ENCODE measurements at places on chromosomes 1 and 21.

DNA sequence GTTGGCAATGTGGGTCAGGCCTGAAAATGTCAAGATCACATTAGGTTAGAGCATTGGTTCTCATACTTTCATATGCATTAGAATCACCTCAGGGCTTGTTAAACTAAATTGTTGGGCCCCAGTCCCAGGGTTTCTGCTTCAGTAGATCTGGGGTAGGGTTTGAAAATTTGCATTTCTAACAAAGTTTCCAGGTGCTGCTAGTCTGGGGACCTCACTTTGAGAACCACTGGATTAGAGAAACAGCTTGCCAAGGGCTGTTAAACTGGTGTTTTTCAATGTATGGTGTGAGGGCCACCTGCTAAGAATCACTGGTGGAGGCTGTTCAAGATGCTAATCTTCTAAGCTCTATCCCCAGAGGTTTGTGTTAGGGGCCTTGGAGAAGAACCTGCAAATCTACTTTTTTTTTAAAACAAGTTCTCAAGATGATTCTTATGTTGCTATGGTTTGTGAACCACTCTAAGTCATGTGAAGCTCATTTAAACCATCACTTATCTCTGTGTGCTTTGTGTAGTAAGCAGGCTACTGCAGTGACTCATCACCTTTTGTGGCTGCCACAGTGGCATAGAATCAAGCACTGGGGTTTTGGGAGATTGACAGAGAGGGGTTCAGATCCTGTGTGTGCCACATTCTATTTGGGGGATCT lies 152.2 kb downstream of the S1PR1 start:
- no peak for DNase-seq

- no peak for DNase-seq
Observed at GRCh38 chr1:228508840-228509415, 21.7 kb downstream of the RNF187 start.

GRCh38 chr1:54229281-54229891 lies 29.4 kb downstream of the MRPL37 start:
- no peak for DNase-seq

DNA sequence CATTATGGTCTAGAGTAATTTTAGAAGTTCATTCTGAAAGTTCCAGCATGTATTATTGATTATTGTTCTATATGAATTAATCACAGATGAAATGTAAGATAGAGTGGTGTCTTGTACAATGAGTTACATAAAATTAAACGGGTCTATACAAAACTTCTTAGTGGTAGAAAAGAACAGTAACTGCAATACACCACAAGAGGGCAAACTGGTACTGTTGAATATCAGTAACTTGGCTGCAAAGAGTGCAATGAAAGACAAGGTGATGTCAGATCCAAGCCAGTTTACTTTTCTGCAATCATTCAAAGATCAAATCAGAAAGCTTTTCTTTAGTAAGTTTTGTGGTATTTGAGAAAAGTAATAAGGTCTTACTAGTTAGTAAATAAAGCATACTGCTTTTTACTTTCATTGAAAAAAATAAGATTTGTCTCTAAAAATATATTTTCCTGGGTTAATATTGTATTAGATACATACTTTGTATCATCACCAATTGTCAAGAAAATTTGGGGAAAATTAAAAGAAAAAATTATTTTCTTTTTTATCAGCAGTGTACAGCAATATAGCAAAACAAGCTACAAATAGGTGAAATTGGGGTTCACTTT lies 66.4 kb upstream of the BTG3 start:
- DNase-seq: no peak

- no peak for DNase-seq
Observed at GRCh38 chr1:227378871-227379554, 60.7 kb upstream of the CDC42BPA start.

DNA sequence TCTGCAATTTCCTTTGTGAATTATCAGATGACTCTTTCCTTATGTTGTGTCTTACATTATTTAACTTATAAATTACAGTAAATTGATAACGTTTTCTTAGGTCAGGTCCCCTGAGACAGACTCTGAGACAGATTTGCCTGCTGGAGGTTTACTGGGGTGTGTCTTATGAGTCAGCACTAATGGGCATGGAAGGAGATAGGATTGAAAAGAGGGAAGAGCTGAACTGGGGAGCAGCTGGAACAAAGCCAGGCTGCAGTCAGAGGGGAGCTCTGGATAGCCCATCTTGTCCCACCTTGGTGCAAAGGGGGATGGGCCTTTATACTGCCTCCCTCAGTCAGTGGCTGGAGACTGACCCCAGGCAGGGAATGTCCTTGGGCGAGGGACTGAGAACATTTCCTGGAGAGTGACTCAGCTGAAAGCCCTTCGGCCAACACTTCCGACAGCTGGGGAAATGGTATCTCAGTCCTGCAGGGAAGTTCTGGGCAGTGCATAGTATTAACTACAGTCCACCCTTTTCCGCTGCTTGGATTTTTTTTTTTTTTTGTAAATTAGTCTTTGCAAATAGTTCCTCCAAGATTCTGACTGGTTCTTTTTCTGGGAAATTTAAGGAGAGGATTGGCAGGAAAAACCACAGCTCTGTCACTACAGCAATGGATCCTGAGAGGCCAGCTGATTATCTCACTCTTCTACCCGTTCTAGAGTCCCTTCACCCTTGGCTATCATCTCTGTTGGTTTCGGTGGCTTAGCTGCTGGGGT lies 39.1 kb upstream of the CDC42BPA start:
- DNase-seq: no peak

GRCh38 chr1:53326598-53327181 lies 1.2 kb downstream of the LRP8 start:
- no peak for DNase-seq

DNA sequence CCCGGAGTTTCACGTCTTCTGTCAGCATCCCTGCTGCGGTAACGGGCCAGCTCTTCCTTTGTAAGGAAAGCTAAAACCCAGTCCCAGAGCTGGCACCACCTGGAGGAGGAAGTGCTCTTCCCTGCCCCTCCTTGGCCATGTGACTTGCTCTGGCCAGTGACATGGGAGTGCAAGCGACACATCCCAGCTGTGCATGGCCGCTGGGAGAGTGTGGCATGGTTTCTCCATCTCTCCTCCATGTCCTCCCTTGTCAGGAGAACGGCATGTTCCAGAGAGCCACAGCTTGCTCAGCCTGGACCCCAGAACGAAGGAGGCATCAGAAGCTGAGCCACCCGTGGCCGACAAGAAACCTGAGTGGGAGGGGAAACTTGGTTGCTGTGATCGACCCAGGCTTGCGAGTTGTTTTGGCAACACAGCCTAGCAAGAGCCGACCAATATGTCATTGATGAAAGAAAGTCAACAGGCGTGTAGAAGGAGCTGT lies 2.7 kb upstream of the PRXL2B start:
- no peak for DNase-seq

- no peak for DNase-seq
Observed at GRCh38 chr1:213327017-213327667, 276.1 kb downstream of the RPS6KC1 start.

GRCh38 chr1:116365353-116365780 lies 7.7 kb upstream of the ATP1A1 start:
- no peak for DNase-seq

Data from stimulated activated CD4-positive, alpha-beta T cell treated with anti-CD3 and anti-CD28 coated beads, Interleukin-12 subunit alpha, Interleukin-12 subunit beta, amount 100 ng/mL, for 4 hours (primary cell).